ENCODE measurements at places on chromosomes 4 and X.

GRCh38 chrX:146409528-146409927 lies 400.0 kb upstream of the CXorf51B start:
- no peak for DNase-seq

- no peak for DNase-seq
Observed at GRCh38 chr4:20368926-20369325, 117.2 kb downstream of the SLIT2 start.

- no peak for DNase-seq
Observed at GRCh38 chr4:183635741-183636140, 23.2 kb downstream of the RWDD4 start.

DNA sequence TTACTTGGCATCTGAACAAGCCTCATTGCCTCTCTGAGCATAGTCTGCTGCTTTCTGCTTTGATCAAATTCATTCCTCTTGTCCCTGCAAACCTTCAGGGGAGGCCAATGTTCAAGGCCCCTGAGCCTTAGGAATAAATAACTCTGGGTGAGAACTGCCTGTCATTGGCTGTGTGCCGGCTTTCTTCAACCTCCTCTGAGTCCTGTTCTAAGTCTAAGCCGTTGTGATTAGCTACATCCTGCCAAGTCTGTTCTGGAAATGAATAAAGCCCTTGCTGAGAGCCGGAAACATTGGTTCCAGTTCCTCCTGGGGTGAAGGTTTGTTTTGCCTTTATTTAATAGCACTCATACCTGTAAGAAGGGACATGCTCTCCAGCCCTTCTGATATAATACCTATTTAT lies 13.8 kb downstream of the RNF4 start:
- no peak for DNase-seq

DNA sequence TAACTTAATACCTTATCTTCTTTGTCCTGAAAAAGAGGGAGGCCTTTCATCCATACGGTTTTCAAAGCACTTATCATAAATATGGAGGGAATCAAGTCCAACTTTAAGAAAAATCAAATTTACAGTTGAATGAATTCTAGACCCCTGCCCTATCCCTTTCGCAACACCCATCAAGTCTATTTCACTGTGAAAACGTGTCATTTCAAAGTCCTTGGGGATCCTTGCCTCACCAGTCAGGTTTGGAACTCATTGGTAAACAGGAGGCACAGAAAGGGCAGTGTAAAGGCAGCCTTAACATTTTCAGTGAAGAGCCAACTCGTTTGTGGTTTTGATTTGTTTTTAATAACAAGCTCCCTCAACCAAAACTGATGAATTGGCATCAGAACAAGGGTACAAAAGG lies 66.5 kb downstream of the AMOT start:
- DNase-seq: no peak

All from NCI-H2029 (cell line).